Esophagus mucosa (tissue), 1 donor: ENCODE measurements at places on chromosomes 12 and 14.
A peak's percentile ranks its signal among the peaks of the same experiment; 100 is the strongest.

DNA sequence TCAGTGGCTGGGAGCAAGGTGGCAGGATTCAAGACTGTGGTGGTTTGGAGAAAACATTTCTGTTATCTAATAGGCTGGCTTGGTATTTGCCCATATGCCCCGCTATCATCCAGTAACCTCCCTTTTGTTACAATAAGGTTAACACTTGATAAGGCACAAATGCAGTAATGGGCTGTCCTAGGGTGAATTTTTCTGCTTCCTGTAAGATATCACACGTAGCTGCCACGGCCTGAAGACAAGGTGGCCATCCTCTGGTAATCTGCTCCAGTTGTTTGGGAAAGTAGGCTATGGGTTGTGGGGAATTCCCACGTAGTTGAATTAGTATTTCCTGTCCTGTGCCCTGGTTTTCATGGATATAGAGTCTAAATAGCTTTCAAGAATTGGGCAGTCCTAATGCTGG lies 23.1 kb downstream of the ANG start:
- ATAC-seq, result no peak

GRCh38 chr14:79627058-79627457 lies 584.2 kb downstream of the DIO2 start:
- no peak for ATAC-seq

DNA sequence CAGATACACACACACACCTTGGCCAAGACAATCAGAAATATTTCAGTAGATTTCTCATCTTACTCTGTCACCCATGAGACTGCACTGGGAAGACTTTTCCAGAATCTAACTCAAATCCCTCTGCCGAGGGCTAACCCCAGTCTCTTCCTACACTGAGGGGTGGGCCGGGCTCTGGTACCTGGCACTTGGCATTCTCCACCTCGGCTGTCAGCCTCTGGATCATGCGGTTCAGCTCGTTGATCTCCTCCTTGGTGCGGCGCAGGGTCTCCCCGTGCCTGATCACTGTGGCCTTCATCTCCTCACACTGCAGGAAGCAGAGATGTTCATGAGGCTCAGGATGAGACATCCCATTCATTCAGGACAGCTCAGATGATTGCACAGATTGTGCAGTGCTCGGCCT lies 4.9 kb downstream of the KRT83 start:
- no peak for ATAC-seq

GRCh38 chr14:77151245-77151644 lies 9.7 kb upstream of the ZDHHC22 start:
- no peak for ATAC-seq

GRCh38 chr12:107774349-107775029 lies at the start of gene ASCL4:
Gene ASCL4 (plus strand): TSS chr12:107774704. CDS start chr12:107775219, 515 bp downstream.
- ATAC-seq, result no peak

- ATAC-seq, result no peak
These were observed 54.7 kb upstream of the PLEKHG3 start for GRCh38 chr14:64649383-64649998.

DNA sequence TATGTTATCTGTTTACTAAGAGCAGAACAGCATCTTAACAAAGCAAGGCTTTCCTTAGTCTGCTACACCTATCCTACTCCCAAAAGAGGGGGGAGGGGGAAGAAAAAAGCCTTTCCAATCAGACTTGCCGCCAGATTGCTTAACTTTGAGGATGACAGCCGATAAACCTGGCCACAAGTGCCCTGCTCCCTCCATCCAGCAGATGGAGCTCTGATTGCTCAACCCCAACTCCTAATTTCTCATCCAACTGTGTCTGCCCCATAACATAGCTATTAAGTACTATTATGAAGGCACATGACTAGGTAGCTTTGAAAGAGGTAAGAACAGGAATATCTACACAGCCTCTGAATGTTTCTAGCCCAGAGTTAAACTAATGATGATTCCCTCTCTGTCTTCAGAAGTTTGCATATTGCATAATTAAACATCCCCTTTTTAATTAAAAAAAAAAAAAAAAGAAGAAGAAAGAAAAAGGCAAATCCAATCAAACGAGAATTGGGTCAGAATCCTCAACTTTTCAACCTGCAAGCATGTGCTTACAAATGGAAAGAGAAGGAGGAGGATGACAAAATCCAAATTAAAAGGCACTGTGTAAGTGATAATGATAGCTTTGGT lies 247.4 kb downstream of the GALC start:
- ATAC-seq, result no peak

- peak; percentile 94 for ATAC-seq
These were observed 11.0 kb upstream of the AEBP2 start for GRCh38 chr12:19428246-19428645.

GRCh38 chr14:76525106-76525821 lies 149.3 kb downstream of the ESRRB start:
- ATAC-seq, result no peak

DNA sequence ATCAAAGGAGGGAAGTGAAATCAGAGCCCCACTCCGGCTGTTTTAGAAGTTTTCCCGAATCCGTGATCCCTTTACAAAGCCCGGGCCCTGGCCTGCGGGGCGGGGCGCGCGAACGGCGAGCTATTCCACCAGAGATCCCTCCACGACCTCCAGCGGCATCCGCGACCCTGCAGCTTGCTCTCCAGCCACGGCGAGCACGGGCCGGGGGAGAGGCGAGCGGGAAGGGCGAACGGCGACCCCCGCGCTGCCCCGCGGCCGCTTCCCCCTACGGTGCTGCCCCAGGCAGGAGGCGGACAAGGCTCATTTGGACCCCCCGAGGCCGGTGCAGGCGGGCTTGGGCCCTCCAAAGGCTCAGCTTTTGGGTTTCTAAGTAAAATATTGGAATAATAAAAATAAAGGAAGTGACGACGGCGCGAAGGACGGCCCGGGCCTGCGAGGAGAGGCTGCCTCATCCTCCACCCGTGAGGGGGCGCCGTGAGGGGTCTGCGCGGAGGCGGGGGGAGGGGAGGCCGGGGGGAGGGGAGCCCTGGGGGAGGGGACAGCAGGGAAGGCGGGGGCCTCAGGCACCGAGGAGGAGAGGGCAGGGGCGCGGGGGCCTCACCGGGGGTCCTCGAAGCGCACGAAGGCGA lies 613 bp downstream of the SRSF9 start:
- ATAC-seq, result no peak

- ATAC-seq, result no peak
These were observed 54.7 kb upstream of the FKBP4 start for GRCh38 chr12:2739832-2740641.

GRCh38 chr14:36212577-36212976 lies 36.1 kb upstream of the PTCSC3 start:
- no peak for ATAC-seq

- peak; percentile 64 for ATAC-seq
These were observed 456.7 kb upstream of the SEL1L start for GRCh38 chr14:81990312-81990761.

DNA sequence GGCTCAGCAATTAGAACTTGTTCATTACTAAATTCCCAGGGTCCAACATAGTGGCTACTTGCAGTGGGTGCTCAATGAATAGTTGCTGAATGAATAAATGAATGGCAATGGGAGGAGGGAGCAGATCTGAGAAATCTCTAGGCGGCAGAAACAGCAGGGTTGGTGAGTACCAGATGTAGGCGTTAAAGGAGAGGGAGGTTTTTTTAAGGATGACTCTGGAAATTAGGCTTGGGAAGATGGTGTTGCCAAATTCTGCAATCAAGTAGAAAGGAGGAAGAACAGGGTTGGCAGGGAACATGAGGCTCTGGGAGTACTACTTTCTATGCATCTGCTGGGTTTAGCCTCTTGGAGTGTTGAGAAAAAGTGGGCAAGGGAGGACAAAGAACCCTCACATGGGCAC lies 207.1 kb downstream of the APAF1 start:
- no peak for ATAC-seq

GRCh38 chr12:28555748-28556147 lies 365.5 kb downstream of the CCDC91 start:
- ATAC-seq, result no peak

- peak; percentile 37 for ATAC-seq
These were observed 82.6 kb upstream of the PTPRB start for GRCh38 chr12:70719672-70720420.

DNA sequence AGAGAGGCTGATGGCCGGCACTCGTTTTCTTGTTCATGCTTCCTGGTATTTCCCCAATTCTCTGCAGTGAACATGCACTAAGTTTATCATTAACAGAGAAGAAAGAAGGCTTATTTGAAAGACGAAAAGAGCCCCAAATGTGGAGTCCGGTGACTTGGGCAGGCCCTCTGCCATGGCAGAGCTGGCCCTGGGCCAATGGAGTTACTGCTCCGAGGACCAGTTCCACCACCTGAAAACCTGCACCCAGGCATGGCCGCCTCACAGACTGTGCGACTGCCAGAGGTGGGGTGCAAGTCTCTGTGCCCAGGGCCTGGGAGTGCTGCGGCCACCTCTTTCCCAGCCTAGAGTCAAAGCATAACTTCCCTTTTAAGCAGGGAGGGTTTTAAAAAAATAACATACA lies 24.9 kb downstream of the DEGS2 start:
- ATAC-seq, result no peak

DNA sequence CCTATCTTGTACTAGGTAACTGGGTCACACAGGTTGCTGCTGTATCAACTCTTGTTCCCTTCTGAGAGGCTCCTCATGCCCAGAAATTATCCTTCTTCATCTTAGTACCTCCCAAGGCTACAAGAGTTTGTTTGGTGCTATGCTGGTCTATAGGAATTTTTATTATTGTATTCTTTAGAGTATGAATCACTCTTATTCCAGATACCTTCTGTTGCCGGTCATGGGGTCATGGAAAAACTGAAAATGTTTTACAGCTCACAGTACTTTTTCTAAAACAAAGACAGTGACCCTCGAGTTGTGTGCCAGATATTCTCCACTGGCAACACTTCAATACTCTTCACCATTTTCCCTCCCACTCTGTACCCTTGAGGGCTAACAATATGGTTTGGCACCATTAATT lies 1598.0 kb upstream of the TMEM132C start:
- no peak for ATAC-seq

GRCh38 chr12:109421355-109422087 lies 55.6 kb downstream of the KCTD10 start:
- no peak for ATAC-seq

- ATAC-seq, result no peak
These were observed 184.6 kb upstream of the EGLN3 start for GRCh38 chr14:34135492-34135891.

DNA sequence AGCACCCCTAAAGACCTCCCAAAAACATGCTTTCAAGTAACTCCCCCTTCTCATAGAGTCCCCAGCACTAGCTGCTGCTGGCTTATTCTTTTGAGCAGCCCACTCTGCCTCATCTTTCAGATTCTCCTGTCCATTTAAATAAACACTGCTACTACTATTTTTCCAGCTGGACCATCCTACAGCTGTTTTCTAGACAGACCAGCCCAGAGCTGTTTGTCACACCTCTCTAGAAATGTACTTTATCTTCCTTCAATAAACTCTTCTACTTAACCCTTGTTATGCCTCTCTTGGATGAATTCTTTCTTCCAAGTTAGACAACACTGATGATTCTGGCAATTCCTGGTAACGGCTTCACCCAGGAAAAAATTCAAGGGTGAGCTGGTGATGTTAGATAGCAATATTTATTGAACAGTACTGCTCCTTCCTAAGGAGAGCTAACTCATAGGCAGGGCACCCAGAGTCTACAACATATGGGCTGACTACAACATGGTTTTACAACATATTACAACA lies 995.7 kb downstream of the LRFN5 start:
- no peak for ATAC-seq

- ATAC-seq, result peak; percentile 23
These were observed 14.8 kb downstream of the ANAPC5 start for GRCh38 chr12:121337416-121337815.

- no peak for ATAC-seq
These were observed 53.4 kb upstream of the ANO4 start for GRCh38 chr12:100741084-100741711.

DNA sequence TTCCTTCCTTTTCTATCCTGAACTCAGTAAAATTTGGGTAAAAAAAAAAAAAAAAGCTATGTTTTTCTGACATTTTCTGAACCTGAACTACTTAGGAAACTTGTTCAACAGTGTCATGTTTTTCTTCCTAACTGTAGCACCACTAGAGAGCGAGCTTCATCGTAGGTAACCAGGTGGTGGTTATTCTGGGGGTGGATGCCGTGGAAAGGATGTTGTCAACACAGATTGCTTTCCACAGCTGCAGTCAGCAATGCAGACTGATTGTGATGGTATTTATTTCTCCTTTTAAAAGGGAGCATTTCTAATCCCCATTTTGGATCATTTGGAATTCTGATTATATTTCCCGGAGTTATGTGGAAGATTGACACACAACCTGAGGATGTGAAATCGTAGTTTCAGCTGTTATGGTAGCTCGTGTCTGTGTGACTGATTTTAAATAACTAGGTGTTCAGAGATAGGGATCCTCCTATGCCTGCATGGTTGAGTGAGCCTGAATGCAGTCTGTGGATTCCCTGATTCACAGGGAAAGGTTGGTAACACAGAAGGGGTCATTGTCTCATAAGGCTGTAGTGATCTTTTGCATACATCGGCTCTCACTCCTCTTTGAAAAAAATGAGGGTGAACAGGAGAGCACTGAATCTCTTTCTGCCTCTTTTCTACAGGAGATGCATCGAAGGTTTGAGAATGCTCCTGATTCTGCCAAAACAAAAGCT lies 113.2 kb downstream of the ERC1 start:
- no peak for ATAC-seq

DNA sequence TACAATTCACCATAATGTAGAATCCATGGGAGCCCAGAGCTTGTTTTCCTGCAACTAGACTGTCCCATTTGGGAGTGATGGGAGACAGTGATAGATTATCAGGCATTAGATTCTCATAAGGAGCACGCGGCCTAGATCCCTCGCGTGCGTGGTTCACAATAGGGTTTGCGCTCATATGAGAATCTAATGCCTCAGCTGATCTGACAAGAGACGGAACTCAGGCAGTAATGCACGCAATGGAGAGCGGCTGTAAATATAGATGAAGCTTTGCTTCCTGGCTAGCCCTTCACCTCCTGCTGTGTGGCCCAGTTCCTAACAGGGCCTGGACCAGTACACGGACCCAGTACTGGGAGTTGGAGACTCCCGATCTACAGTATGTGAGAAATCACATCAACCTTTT lies 126.7 kb downstream of the FBXL14 start:
- ATAC-seq, result no peak

DNA sequence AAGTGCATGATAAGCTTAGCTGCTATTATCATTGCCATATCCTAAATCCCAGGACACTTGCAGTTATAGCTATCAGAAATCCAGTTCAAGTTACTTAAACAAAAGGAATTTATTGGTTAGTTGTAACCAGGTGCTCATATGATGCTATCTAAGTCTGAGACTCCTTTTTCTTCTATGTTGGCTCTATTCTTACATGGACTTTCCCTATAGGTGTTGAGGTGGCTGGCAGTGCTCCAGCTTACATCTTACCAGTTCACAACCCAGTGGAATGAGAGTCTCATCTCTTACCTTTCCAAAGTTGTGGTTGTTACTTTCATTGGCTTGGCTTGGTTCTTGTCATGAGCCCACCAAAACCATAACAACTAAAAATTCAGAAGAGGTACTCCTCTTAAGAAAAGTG lies 94.6 kb downstream of the DACT1 start:
- no peak for ATAC-seq

GRCh38 chr12:131102493-131102931 lies 148.8 kb downstream of the ADGRD1 start:
- ATAC-seq, result no peak

GRCh38 chr12:29763301-29763683 lies 20.4 kb downstream of the TMTC1 start:
- no peak for ATAC-seq

- ATAC-seq, result no peak
These were observed 206.9 kb downstream of the PELI2 start for GRCh38 chr14:56324856-56325699.
